Esophagus squamous epithelium (tissue), 5 donors: ENCODE measurements at places on chromosomes 5 and 9. TPM values are rescaled to one million over a fixed set of nuclear protein-coding genes. Genes with fewer than 3 reads are reported as not detected.
A peak's percentile ranks its signal among the peaks of the same experiment; 100 is the strongest.

DNA sequence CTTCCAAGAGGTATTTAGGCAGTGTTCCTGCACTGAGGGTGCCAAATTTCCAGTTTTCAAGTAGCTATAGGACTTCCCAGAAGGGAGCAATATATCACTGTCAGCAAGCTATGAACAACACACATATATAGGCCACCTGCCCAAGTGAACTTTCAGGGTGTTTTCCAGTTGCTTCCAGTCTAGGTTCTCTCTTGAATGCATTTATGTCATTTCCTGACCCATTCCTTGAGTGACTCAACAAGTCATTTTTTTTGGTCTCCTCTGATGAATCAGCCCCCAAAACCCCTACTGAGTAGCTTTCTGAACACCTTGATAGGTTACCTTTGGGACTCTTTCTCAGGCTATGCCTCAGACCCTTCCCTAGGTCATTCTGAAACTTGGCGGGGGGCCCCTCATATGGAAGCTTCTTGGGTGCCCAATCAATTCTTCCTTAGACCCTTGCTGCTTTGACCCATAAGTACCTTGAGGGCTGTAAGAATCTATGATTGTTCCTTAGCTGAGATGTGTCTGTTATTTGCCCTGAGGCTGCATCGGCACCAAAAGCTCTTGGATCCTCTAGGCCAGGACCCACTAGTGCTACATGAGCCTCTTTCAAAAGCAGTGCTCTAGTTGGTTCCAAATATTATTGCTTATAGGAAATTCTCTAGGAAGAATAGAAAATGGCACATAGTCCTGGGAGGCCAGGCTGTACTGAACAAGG lies 12.4 kb downstream of the DNAJB5 start:
- no peaks in the 10 kb centered on the region for H3K4me1 ChIP-seq
- H3K36me3 ChIP-seq = peaks cover 3% of the 10 kb centered on the region
- no peak for DNase-seq
- H3K27ac ChIP-seq = peak overlapping the region; percentile 22

GRCh38 chr5:66238435-66238834 lies 94.3 kb downstream of the SREK1 start:
- DNase-seq = no peak
- peaks cover 11% of the 10 kb centered on the region for H3K4me1 ChIP-seq
- no peaks in the 10 kb centered on the region for H3K27me3 ChIP-seq

- H3K36me3 ChIP-seq = no peaks in the 10 kb centered on the region
- no peak overlapping the region for H3K4me3 ChIP-seq
- no peaks in the 10 kb centered on the region for H3K27me3 ChIP-seq
- no peaks in the 10 kb centered on the region for H3K4me1 ChIP-seq
- DNase-seq = no peak
Observed at GRCh38 chr9:12305211-12305610, 388.0 kb upstream of the TYRP1 start.

DNA sequence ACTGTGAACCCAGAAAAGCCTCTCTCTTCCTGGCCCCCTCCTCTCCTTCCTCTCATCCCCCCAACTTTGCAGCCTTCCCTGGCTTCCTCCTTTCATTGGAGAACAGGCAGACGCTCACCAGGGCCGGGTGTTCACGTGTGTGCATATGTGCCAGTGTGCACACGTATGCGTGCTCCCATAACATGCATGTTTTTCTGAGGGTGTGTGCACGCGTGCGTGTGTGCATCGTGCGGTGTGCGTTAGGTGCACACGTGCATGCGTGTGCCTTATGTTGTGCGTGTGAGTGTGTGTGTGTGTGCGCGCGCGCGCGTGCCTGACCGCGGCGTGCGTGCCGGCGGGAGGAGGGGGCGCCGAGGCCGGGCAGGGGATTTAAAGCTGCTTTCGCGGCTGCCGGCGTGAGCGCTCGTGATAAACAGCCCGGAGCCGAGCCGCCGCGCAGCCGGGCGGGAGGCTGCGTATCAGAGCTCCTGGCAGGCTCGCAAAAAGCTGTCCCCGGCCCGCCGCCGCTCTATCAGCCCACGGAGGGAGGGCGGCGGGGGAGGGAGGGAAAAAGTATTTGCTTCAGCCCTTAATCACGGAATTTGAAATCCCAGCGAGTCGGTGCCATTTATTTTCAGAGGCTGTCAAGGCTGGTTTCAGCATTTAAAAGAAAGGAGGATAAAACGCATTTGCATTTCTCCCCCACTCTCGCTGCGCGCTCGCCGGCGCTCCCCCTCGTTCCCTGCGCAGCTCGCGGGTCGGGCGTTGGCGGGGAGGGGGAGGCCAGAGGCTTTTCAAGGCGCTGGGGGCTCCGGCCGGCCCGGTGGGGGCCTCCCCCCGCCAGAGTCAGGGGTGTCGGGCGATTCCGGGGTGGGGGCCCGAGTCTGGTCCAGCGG lies 183.9 kb downstream of the C9orf50 start:
- peak overlapping the region; percentile 58 for H3K4me3 ChIP-seq
- peaks cover 29% of the 10 kb centered on the region for H3K27me3 ChIP-seq
- peak overlapping the region; percentile 77 for H3K27ac ChIP-seq
- H3K36me3 ChIP-seq = no peaks in the 10 kb centered on the region

DNA sequence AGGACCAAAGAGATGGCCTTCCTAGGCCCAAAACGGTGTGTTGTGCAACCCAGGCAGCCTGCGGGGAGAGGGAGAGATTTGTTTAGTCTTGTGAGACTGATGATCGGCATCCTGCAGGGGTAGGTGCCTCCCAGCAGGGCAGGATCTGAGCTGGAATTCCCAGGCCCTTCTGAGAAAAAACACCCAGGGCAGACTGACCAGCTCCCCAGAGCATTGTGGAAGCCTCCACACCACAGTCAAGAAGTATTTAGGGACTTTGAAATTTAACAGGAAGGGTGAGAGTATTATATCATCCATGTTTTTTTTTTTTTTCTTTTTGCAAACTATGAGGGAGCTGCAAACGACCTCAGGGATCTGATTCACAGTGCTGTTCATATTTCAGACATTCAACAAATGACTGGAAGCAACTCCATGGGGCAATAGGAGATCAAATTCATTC lies 104.5 kb upstream of the LHFPL2 start:
- no peaks in the 10 kb centered on the region for H3K36me3 ChIP-seq
- no peaks in the 10 kb centered on the region for H3K4me1 ChIP-seq

- no peak overlapping the region for H3K27ac ChIP-seq
- no peaks in the 10 kb centered on the region for H3K27me3 ChIP-seq
- peaks cover 3% of the 10 kb centered on the region for H3K4me1 ChIP-seq
- peaks cover 5% of the 10 kb centered on the region for H3K36me3 ChIP-seq
Observed at GRCh38 chr5:55456216-55456895, 78.4 kb downstream of the PLPP1 start.

Gene DRD1
- 0.06 TPM for total RNA-seq

DNA sequence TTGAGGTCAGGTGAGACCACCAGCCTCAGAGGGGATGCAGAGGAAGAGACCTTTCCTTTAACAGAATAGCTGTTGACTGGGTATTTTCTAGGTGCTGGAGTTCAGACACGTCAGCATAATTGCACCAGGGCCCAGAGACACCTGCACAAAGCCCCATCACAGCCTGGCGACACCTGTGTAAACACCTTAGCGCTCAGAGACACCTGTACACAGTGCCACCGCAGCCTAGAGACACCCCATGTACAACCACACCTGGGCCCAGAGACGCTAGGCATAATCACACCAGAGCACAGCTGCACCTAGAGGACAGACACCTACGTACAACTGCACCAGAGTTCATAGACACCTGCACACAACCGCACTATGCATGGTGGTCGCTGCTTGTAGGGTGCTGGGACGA lies 1.0 kb downstream of the TRIP13 start:
- H3K4me1 ChIP-seq = peaks cover 17% of the 10 kb centered on the region
- H3K27ac ChIP-seq = no peak overlapping the region
- no peak for DNase-seq
- no peak overlapping the region for H3K4me3 ChIP-seq
- peaks cover 5% of the 10 kb centered on the region for H3K36me3 ChIP-seq
- no peaks in the 10 kb centered on the region for H3K27me3 ChIP-seq

Gene CATSPER3
- total RNA-seq = not detected

- no peak overlapping the region for H3K27ac ChIP-seq
- no peaks in the 10 kb centered on the region for H3K36me3 ChIP-seq
- no peak for DNase-seq
Observed at GRCh38 chr9:98306384-98307145, 51.1 kb upstream of the TBC1D2 start.

DNA sequence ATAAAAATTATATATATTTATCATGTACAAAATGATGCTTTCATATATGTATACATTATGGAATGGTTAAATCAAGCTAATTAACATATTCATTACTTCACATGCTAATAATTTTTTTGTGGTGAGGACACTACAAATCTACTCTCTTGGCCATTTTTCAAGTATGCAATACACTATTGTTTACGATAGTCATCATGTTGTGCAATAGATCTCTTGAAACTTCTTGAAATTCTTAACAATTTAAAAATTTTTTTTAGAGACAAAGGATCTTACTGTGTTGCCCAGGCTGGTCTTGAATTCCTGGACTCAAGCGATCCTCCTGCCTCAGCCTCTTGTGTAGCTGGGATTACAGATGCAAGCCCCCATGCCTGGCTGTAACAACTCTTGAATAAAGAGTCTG lies 45.2 kb upstream of the SHOC1 start:
- H3K27ac ChIP-seq = peak overlapping the region; percentile 83
- H3K36me3 ChIP-seq = no peaks in the 10 kb centered on the region
- H3K4me3 ChIP-seq = no peak overlapping the region
- no peaks in the 10 kb centered on the region for H3K27me3 ChIP-seq
- DNase-seq = no peak

GRCh38 chr9:95189251-95190098 lies 128.0 kb downstream of the FANCC start:
- no peak overlapping the region for H3K27ac ChIP-seq
- H3K27me3 ChIP-seq = no peaks in the 10 kb centered on the region
- no peaks in the 10 kb centered on the region for H3K36me3 ChIP-seq
- no peak for DNase-seq

Gene PCDH1
- 51.3 TPM for total RNA-seq

DNA sequence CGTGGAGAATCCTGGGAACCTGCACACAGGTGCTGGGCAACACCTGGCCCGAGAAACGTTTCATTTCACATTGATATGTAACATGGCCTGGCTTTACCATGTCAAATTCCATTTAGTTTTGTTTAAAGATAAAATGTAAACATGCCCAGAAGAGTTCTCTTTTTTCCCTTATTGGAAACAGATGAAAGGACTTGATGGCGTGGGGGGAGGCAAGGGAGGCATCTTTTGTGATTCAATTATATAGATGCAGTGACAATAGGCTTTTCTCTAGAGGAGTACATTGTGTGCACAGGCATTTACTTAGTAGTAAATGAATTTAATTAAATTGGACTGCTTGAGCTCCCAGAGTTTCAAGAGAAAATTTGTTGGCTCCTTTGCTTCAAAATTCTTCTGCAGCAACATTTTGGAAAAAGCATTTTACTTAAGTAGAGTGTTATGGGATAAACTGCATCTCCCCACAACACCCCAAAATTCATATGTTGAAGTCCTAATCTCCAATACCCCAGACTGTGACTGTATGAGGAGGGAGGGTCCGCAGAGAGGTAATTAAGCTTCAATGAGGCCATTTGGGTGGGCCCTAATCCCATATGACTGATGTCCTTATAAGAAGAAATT lies 254.3 kb upstream of the NFIL3 start:
- H3K27ac ChIP-seq = no peak overlapping the region
- H3K4me1 ChIP-seq = no peaks in the 10 kb centered on the region
- no peaks in the 10 kb centered on the region for H3K27me3 ChIP-seq
- H3K4me3 ChIP-seq = no peak overlapping the region

Gene SELENOP
- 381 TPM for total RNA-seq
